Left renal cortex interstitium (tissue), 4 donors: ENCODE measurements at places on chromosomes 7 and 10. TPM values are rescaled to one million over a fixed set of nuclear protein-coding genes. Genes with fewer than 3 reads are reported as not detected.

DNA sequence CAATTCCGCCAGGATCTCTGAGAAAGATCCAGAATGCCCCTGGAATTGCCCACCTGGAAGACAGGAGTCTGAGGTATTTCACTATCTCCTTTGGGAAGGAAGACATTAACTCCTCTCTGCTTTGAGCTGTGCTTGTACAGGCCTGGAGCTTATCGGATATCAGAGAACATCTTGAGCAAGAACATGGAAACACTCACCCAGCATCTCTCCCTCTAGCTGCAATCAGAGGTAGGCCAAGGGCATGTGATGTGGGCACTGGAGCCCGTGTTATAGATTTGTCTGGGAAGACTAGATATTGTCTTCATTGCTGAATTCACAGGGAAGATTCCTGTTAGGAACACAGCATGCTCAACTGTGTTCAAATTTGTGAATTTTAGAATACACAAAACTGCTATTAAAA, 233.9 kb downstream of the PHF14 start:
- DNase-seq, result no peak

NUTM2A gene
- 2.6 TPM for polyA plus RNA-seq

PTN gene
- 155 TPM for polyA plus RNA-seq

HYCC1 gene
- 20.8 TPM for polyA plus RNA-seq

NKX2-3 gene
- not detected for polyA plus RNA-seq

DNA sequence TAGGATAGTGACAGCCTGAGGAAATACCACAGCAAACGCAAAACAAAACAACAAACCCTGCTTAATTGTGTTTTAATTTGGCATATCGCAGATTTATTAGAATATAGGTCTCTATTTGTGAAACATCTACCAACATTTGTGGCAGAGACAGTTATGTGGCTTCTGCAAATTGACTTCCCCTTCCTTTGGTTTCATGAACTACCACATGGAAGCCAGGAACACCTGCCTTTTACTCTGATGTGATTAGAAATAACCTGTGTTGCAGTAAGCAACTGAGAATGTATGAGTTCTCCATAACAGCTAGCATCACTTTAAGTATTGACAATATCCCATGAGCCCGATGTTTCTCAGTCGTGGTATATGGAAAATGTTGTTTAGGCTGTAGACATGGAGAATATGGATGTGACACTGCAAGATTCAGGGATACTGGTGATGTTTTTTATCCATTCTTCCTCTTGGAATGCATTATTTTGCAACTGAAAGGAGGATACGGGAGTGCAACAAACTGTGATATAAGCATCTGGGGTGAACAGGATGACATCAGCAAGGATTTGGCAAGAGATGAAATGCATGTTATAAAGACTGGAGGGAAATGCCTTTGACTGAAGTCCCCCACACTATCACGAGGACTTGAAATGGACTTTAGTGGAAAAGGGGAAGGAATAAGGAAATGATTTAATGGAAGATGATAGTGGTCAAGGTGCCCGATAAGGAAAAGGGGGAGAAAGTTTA, 95.9 kb downstream of the CUBN start:
- DNase-seq, result no peak

GRCh38 chr10:44316187-44316921, 68.5 kb downstream of the CXCL12 start:
- DNase-seq, result no peak

DNA sequence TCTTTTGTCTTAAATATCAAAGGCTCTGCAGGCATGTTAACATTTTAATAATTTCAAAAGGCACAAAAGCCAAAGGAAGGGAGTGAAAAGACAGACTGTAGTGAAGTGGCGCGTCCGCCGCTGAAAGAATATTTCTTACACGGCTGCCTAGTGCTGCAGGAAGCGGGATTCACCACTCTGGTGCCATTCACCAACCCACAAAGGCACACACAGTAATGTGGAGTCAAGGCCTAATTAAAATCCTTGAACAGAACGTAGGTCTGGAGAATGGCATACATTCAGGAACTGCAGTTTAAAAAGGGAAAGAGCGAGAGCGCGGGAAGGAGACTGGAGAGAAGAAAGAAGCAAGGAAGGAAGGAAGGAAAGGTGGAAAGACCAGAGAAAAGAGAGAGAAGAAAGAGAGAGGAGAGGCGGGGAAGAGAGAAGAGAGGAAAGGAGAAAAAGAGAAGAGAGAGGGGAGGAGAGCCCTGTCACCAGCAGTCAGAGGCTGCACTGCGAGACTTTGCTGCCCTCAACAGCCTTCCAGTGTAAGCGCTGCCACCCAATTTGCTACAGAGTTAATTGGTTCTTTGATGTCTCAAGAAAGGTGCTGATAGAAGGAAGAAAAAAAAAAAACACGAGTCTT, 554.0 kb downstream of the MDFIC start:
- no peak for DNase-seq

- no peak for DNase-seq
These were observed 266.5 kb downstream of the GPR158 start for GRCh38 chr10:25441270-25441669.

DBNL gene
- polyA plus RNA-seq, result 86.2 TPM

TRIM4 gene
- 39.2 TPM for polyA plus RNA-seq

CXCL12 gene
- 411 TPM for polyA plus RNA-seq

DNA sequence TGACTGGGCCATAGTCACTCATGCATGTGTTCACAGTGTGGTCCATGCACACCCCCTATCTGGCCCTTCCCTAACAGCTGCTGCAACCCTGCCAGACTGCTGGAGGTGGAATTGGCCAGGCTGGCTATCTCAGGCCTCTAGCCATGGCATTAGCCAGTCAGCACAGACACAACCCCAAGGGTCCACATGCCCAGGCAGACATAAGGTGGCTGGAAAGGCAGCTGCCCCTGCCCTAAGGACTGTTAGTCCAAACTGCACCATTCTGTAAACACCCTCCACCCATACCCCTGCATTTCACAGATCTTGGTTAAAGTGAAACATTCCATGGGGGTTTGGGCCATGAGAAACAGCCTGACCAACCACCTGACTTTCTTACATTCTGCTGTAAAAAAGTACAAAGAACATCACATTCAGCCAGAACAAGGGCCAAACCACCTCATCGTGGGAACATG, 137.4 kb upstream of the KCNMA1 start:
- no peak for DNase-seq

GRCh38 chr7:31464601-31465000, 49.3 kb upstream of the ITPRID1 start:
- no peak for DNase-seq

DNA sequence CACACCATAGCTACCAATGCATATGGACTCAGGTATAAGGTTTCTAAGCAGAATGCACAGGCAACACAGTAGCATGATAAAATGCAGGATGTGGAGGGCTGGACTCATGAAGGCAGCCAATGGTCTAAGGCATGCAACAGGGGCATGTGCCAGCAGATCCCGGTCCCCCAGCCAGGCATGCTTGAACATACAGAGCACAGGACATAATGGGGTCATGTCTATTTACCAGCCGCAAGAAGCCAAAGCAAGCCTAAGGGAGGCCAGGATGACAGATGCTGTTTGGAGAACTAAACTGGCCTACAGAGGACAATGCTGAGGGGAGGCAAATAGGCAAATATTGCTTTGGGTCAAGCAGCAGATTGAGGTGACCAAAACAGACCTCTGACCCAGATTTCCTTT, 60.0 kb upstream of the PDLIM1 start:
- no peak for DNase-seq

DNA sequence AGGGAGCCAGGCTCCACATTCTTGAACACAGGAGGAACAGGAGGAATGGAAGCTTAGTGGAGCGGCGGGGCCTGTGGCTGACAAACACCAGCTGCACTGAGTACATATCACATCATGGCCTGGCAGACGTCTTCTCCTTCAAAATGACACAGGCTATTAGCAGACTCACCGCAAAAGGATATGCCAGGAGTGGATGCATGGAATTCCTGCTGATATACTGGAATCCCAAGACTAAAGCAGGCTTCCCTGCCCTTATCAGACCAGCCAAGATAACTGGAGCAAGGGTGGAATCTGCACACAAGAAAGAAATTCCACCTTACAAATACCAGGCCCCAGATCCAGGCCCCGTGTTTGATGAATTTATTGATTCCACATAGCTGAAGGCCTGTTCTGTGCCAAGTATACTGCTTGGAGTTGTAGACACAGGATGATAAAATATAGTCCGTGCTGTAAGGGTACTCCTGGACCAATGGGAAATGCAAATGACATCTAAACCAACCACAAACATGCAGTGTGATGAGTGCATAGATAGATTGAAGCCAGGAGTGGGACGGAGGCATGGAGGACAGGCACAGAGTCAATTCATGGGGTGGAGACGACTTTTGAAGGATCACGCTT, 480.5 kb upstream of the ZMIZ1 start:
- no peak for DNase-seq
